ENCODE measurements at places on chromosomes 6 and 20.

DNA sequence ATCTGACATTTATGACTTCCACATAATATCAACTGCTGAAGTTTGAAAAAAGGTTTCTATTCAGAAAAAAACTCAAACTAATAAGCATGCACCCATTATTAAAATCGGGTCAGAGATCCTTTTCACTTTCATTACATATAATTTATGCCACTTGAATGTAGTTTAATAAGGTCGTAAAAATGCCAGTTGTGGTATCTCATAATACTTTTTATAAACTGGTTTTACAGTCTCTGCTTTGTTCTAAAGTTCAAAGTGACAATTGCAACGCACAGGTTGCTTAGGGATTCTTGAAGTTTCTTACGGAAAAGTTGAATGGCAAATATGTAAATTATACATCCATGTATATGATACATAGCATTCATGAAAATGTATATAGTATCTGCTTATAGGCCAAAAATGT, 229.4 kb upstream of the CEP162 start:
- no peak for DNase-seq

GRCh38 chr6:22302838-22303237, 6.0 kb upstream of the PRL start:
- DNase-seq = no peak

- DNase-seq = no peak
These were observed 332.7 kb downstream of the CENPW start for GRCh38 chr6:126672649-126673048.

DNA sequence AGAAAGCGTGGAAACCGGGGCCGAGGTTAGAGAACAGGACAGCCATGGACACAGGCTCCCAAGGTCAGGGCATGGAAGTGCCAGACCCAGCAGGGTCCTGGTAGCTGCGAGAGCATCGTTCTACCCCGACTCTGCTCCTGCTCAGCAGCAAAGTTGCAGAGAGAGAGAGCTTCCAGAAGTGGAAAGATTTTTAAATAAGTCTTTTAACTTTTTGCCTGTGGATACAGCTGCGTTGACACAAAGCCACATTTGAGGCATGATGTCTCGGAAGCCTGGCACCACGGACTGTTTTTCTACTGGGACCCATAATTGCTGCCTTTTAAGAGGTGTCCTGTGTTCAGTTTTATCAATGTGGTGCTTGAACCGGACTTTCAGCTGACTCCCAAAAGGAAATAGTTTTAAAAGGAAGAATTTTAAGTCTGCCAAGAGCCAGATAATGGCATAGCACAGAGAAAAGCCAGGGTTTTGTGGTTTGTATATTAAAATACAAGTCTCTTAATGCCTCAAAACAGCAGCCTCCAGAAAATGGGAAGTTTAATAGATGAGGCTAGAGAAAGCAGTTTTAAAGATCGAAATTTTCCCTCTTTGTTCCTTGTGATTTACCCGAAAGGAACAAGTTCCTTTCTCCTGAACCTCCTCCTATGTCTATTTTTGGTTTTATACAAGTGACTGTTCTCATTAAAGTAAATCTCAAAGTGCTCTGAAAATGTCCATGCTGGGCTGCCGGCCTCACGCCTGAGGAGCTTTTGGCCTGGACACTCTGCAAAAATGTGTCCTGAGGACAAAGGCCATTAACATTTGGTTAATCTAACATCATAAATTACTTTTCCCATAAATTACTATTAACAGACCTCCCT, 91.5 kb downstream of the RIN2 start:
- no peak for DNase-seq

- no peak for DNase-seq
These were observed 1.1 kb upstream of the PLCB1 start for GRCh38 chr20:8130840-8131526.
